Hepatocyte (in vitro differentiated cells): ENCODE measurements at places on chromosomes 11 and 22.

GRCh38 chr11:101127699-101128570, 1.7 kb downstream of the PGR start:
- DNase-seq, result peak; percentile 19

DNA sequence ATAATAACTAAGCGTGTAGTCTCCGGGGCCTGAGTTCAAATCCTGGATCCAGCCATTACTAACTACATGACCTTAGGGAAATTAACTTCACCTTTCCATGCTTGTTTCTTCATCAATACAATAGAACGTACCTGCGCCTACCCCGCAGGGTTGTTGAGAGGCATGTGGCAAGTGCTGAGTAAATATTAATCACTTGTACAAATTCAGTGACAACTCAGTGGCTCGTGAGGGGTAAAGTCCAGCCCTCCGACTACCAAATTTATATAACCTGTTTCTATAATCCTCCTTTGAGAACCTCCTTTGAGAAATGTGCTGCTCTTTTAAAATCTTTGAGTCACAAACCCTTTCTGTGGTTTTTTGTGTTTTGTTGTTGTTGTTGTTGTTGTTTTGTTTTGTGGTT, 49.8 kb downstream of the FEZ1 start:
- peak; percentile 26 for DNase-seq

- DNase-seq, result no peak
Measured at GRCh38 chr11:120548682-120549209, 37.2 kb downstream of the GRIK4 start.

DNA sequence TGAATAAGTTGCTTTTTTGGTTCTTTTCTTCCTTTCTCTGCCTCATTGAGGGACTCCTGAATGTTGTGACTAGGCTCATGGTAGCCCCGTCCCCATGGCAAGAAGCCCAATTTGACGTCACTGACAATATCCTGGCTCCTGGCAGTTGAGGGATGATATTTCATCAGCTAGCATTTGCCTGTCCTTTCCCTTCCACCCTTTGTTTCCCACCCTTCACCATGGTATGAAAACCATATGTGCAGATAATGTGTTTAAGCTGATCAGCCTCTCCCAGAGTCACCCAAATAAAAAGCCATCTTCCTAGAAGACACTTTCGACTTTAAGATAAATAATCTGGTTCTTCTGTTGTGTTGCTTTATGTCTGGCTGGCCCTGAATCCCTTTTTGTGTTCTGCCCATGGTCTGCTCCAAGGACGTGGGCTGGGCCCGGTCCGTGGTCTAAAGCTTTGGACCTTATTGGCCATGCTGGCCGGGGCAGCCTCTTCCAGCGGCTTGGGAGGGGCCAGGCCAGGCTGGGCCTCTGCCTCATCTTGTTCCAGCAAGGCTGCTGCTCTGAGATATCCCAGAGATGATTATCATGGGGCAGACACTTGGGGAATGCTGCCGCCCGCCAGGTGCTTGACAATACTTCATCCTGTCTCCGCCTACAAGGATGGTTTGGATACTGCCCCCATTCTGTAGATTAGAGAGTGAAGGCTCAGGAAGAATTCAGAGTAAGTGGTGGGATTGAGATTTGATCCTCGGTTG, 5.1 kb downstream of the TSPAN18 start:
- DNase-seq, result no peak

DNA sequence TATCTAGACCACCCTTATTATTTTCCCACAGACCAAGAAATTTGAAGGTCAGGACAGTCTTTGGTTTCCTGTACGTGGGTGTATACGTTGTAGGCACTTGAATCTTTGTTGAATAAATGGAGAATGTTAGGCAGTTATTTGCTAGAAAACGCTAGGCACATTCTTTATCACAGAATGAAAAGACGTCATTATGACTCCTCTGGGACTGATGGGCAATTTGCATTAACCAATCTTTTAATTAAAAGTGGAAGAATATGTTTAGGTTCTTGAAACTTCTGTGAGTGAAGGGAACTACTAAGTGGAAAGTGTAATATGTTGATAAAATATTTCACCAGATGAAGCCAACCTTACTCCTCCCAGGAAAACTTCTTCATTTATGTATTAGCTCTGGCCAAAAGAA, 5.7 kb downstream of the CAT start:
- no peak for DNase-seq

DNA sequence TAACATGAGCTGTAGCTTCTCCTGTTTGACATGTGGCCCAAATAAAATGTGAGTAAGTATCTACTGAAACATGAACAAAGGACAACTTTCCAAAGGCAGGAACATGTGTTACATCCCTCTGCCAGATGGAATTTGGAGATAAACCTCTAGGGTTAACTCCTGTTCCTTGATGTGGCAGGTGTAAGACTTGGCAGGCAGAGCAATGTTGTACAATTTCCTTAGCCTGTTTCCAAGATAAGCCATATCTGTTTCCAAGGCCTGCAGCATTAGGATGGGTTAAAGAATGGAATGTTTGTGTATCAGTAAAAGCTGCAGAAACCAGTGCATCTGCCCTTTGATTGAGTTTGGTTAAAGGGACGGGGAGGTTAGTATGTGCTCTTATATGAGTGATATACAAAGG, 8.8 kb upstream of the DNAJB13 start:
- DNase-seq, result no peak

GRCh38 chr22:24526191-24526590, 28.7 kb downstream of the GUCD1 start:
- no peak for DNase-seq

- no peak for DNase-seq
Measured at GRCh38 chr11:76239483-76240160, 33.3 kb upstream of the WNT11 start.

DNA sequence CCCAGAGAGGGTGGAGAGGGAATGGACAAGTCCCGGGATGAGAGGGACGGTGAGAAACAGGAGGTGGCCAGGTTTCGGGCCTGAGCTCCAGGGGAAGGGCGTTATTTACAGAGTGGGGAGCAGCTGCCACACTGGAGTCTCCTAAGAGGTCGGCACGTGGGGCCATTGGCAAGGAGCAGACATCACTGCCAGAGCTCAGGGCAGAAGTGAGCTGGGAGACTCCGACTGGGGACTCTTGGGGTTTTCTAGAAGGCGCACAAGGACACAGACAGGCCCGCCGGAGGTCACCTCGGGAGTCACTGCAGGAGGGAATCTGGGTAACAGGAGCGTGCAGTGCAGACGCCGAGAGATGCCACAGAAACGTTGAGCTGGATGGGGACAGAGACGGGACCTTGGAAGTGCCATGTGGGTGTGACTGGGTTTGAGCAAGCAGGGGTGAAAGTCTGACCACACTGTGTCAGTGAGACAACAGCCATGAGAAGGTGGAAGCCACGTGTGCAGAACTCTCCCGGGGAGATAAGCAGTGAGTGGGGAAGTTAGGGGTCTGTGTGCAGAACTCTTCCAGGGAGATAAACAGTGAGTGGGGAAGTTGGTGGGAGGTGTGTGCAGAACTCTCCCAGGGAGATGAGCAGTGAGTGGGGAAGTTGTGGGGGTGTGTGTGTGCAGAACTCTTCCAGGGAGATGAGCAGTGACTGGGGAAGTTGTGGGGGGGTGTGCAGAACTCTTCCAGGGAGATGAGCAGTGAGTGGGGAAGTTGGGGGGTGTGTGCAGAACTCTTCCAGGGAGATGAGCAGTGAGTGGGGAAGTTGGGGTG, 187.5 kb downstream of the SHANK2 start:
- DNase-seq, result no peak

GRCh38 chr11:76787911-76788596, 4.9 kb downstream of the TSKU start:
- DNase-seq, result peak; percentile 57

GRCh38 chr11:73164803-73165540, 22.9 kb upstream of the FCHSD2 start:
- no peak for DNase-seq

GRCh38 chr22:44920183-44920582, 89.6 kb downstream of the PHF21B start:
- no peak for DNase-seq

- DNase-seq, result peak; percentile 22
Measured at GRCh38 chr11:113991718-113992458, 17.0 kb downstream of the HTR3A start.

DNA sequence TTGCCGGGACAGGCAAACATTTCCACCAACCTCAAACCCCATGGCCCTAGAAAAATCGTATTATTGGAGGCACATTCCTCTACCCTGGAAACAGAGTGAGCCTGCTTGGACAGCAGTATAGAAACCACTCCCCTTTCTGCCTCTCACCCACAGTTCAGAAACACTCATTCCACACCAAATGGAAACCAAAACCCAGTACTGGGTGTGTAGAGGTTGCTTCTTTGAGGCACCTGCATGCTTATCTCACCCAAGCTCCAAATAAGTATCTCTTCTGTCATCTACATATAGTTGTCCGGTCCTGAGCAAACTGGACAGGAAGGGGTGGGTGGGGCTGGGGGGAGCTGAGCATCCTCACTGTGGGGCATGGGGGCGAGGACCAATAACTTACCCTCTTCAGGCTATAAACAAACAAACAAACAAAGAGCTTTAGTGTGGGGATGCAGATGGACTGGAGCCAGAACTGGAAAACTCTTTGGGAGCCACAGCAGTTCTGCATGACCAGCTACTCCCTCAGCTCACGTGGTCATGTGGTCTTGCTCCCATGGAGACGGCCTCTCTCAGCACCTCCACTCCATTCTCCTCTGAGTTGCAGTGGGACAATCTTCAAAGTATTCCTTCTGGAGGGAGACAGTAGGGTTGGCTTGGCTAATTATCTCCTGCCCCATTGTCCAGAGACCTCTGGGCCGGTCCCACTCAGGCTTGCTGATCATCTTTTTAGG, 1.0 kb upstream of the PLAAT2 start:
- peak; percentile 37 for DNase-seq

- DNase-seq, result no peak
Measured at GRCh38 chr11:1438967-1439330, 47.6 kb downstream of the MOB2 start.

GRCh38 chr11:46728659-46729040, 9.6 kb downstream of the F2 start:
- DNase-seq, result no peak

- no peak for DNase-seq
Measured at GRCh38 chr22:43295173-43295572, 48.0 kb downstream of the SCUBE1 start.

DNA sequence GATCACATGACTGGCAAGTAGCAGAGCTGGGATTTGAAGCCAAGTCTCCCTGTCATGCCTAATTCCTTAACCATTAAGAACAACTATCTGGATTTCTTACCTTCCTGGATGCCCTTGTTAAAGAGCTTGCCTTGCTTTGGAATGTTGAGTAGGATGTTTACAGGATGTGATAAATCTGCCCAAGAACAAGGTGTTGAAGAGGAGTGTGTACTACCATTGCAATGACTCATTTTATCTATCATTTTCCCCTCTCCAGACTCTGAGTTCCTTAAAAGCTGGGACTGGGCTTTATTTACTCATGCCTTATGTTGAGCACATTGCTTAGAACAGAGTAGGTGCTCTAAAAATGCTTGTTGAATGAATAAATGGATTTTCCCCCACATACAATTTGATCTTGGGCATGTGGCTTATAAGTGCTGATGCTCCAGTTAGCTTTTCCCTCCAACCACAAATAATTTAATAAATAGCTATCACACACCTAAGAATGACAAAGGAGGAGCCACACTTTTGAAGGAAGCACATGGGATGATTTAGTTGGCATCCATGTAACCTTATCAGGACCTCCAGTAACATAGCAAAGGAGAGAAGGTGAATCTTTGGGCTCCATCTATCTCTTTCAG, 268.6 kb upstream of the SESN3 start:
- DNase-seq, result no peak

- no peak for DNase-seq
Measured at GRCh38 chr11:77479746-77480352, 6.0 kb upstream of the PAK1 start.

DNA sequence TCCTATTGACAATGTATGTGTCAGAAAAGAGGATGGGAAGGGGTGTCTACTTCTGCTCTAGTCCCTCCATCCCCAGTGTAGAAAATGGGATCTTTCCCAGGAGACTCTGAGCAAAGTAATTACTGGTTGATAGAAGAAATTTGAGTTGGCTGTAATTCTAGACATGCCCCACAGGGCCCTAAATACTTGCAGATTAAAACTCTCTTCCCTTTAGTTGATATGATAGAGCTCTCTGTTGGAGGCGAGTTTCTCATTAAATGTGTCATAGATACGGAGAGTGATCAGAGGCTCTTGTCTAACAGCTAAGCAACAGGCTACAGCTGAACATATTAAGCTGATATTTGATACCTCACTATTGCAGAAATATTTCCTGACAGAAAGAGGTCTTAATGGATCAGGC, 32.9 kb downstream of the OR52E1 start:
- DNase-seq, result no peak

DNA sequence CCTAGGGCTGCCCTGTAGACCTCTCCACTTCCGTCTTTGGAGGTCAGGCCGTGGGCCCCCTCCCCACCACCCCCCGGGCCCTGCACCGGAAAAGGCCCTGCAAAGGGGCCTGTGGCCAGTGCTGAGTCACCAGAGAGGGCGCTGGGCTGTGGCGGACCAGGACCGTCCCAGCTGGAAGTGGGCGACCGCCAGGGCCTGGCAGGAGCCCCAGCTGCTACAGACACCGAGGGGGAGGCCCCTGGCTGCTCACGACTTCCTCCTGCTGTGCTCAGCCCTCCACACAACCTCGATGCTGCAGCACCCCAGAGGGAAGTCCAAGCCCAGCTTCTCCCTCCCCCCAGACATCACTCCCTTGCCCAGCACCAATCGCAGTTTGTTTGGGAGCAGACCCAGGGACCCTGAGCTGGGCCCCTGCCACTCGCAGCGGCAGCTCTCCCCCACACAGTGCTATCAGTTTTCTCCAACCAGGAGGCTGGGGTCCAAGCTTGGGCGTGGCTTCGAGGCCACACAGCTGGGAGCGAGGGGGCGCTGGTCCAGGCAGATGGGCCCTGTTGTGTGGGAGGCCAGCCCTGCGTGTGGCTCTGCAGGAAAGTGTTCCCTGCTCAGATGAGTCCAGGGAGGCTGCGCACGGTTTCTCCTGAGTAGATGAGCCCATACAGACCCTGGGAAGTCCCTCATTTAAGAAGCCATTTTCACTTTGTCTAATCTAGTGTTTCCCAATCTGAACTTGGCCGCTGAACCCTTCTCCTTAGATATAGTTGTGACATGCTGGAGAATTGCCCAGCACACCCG, 5.6 kb upstream of the SH3BP1 start:
- peak; percentile 89 for DNase-seq

DNA sequence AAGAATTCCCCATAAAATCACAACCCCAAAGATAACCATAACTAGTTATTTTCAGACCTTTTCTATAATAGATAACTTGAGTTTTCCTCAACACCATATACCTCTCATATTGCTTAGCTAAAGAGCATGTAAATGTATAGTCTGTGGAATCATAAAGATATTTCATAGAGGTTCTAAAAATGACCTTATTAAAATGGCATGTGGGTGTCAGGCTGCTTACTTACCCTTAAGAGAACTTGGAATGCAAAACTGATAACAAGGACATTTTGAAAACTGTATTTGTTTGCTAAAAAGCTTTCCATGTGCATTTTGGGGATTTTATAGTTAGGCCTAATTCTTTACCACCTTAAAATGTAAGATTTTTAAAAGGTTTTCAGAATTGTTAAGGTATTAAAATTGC, 4.7 kb downstream of the SIK2 start:
- DNase-seq, result no peak

- DNase-seq, result peak; percentile 48
Measured at GRCh38 chr11:32231909-32232493, 141.1 kb downstream of the RCN1 start.
